ENCODE measurements at places on chromosomes 5 and 9. TPM values are rescaled to one million over a fixed set of nuclear protein-coding genes. Genes with fewer than 3 reads are reported as not detected.

Gene IRGM
- not detected for total RNA-seq

Gene MARCHF3
- 4.0 TPM for total RNA-seq

Gene OLFML2A
- 63.6 TPM for total RNA-seq

Gene PCDHGB3
- total RNA-seq: 0.52 TPM

Gene ZNF618
- 2.9 TPM for total RNA-seq

Gene ZNF879
- 1.4 TPM for total RNA-seq

Gene SH3TC2
- 1.8 TPM for total RNA-seq

Gene ZNF883
- not detected for total RNA-seq

Gene EMB
- 23.4 TPM for total RNA-seq

Gene GLRA1
- not detected for total RNA-seq

Gene SNCB
- total RNA-seq: 0.10 TPM

Gene BTF3
- 1,343 TPM for total RNA-seq

Gene CTSV
- total RNA-seq: 2.2 TPM

Gene TXNDC8
- not detected for total RNA-seq

Gene PPIP5K2
- 64.9 TPM for total RNA-seq

DNA sequence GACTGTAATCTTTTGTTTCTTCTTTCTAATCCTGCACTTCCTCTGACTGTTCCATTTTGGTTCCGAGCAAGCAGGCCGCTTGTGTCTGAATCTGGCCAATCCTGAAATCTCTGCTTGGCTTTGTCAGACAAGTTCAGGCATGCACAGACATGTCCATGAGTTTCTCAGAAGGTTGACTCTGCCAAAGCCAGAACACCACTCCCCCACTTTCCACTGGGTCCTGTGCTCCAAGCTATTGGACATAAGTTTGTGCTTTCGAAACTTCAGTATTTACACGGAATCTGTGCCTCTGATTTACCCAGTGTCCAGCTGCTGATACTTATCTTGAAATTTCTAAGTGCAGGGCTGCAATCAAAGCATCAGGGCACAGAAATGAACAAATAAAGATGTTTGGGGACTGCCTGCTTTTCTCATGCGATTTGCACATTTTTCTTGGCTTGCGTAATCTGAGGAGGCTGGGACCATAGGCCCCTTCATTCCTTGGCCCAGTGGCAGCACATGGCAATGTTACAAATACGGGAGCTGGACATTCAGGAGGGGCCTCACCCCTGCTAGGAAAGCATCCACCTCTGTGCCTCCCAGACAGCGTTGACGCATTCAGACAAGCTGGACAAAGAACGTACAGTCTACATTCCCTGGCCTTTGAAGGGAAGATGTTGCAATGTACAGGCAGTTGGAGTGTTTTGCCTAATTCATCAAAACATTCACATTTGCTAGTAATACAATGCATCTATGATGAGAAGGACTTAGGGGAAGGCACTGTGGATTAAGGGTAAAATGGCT, 209.2 kb upstream of the PAPPA start:
- peak; percentile 97 for DNase-seq

DNA sequence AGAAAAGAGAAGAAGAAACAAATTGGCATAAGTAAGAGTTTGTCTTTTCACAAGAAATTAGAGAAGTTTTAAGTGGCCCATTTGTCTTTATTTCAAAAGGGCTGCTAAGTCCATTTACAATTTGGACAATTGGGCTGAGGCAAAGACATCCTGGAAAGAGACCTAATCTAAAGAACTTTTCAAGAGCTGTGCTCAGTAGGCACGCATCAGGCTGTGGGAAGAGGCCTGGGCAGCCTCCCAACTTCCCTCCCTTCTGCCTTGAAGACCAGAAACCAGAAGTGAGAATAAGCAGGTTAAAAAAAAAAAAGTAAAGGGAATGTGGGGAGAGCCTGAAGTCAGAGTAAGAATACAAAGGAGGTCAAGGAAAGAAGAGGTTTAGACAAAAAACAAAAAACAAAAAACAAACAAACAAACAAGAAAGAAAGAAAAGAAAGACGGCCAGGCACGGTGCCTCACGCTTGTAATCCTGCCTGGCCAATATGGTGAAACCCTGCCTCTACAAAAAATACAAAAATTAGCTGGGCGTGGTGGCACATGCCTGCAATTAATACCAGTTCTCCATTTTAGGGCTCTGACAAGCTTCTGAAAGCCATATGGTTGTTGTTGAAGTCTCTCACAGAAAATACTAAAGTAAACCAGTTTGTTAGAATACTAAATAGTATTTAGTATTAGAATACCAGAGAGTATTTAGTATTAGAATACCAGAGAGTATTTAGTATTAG, 48.0 kb upstream of the CEP78 start:
- no peak for DNase-seq

GRCh38 chr5:177601577-177602457, 1.9 kb downstream of the B4GALT7 start:
- DNase-seq: no peak

- no peak for DNase-seq
Measured at GRCh38 chr9:93674580-93675335, 98.4 kb downstream of the PHF2 start.

GRCh38 chr5:168961681-168962080, 339.3 kb downstream of the SLIT3 start:
- DNase-seq: no peak

DNA sequence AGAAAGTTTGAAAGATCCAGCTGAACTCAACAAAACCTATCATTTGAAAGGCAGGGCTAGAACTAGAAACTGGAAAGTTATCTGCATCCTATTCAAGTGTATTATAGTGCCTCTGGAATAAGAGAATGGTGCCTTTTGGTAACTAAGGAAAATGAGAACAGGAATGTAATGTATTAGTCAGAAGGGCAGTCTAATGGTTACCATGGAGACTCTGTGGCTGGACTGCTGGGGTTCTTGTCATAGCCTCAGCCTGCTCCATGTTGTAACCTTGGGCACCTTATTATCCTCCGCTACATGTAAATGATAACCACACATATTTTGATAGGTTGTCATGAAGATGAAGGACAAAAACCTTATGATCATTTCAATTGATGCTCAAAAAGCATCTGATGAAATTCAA, 24.6 kb upstream of the IFNB1 start:
- DNase-seq: no peak

GRCh38 chr9:93320591-93321219, 130.8 kb upstream of the FAM120A start:
- DNase-seq: no peak

DNA sequence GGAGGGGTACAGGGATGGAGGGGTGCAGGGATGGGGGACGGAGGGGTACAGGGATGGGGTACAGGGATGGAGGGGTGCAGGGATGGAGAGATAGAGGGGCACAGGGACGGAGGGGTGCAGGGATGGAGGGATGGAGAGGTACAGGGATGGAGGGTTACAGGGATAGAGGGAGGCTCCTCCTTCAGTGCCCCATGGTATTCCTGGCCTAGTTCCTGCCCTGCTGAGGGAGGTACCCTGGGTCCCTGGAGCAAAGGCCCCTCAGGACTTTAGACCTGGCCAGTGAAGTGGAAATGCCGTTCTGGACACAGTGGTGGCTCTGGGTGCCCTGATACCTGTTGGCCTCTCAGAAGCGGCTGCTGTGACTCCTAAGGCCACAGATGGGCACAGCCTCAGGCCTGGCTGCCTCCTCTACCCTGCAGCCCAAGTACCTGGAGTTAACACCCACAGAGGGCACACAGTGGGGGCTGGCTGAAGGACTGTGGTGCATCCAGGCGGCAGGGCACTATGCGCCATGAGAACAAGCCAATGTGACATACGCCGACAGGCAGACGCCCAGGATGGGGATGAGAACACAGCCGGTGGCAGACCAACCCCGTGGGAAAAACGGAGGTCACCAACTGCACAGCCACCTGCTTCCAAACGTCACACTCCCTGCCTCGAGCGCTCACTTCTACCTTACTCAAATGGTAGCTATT, 8.4 kb downstream of the PTGES2 start:
- no peak for DNase-seq

DNA sequence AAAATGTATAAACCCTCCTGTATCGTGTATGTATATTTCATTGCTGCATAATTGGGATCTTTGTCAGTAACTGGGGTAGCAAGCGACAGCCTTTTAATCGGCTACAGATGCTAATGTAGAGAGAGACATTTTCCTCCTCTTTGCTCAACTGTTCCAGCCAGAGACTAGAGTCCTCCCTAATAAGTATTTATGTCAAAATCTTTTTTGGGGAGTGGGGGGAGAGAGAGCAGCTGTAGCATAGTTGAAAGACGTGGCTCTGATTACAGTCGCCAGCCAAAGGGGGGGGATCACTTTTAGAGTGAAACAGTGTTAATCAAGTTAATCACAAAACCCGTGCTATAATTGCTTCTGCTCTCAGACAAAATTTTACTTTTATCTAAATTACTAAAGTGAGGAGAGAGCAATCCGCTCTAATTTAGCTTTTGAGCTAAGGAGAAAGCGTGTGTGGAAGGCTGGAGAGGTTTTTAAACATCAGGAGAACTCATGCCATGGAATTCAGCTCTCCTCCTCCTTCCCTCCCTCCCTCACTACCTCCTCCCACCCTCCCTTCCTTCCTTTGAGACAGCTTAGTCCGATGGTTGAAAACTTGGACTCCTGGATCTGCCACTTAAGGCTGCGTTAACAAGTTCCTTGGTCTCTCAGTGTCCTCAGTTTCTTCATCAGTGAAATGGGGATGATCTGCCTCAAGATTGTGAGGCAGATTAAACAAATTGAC, 87.3 kb upstream of the ZNF618 start:
- no peak for DNase-seq

GRCh38 chr5:178424810-178425177, 165.4 kb downstream of the COL23A1 start:
- no peak for DNase-seq

DNA sequence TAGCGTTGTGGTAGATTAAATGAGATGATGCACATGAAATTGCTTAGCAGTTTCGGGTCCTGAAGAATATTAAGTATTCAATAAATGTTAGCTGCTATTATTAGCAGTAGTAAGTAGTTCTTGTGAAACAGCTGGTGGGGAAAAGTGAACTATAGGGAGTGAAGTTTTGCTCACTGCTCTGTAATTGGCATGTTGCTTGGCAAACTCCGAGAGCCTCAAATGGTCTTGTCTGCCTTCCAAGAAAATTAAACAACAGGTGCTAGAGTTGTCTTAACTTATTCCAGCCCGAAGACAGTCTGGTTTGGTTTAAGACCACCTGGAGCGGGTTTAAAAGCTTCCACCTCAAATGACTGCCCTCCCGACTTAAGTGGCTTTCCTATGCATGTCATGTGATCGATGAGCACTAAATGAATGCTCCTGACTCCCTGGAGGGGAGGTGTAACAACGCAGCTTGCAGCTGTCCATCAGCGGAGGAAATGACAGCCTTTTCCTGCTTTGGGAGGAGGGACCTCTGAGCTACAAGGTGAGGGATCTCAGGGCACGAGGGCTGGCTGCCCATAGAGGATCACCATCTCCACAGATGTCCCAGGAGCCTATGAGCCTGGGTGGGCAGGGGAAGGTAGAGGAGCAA, 202.9 kb upstream of the PANK3 start:
- DNase-seq: no peak

DNA sequence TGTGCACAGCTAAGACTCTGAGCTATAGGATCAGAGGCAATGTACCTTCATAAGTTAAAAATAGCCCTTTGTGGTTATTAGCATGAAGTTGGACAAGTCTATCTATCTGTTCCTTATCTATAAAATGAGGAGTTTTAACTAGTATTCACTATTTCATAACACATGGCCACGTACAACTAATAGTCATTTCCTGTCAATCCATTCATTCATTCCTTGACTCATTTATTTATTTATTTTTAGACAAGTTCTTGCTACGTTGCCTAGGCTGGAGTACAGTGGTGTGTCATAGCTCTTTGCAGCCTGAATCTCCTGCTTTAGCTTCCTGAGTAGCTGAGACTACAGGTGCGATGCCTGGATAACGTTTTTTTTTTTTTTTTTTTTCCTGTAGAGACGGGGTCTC, 92.1 kb downstream of the NR3C1 start:
- DNase-seq: no peak

- DNase-seq: no peak
Measured at GRCh38 chr9:131366761-131367401, 27.0 kb upstream of the PRRC2B start.

GRCh38 chr5:149810856-149811255, 80.7 kb downstream of the PPARGC1B start:
- no peak for DNase-seq

DNA sequence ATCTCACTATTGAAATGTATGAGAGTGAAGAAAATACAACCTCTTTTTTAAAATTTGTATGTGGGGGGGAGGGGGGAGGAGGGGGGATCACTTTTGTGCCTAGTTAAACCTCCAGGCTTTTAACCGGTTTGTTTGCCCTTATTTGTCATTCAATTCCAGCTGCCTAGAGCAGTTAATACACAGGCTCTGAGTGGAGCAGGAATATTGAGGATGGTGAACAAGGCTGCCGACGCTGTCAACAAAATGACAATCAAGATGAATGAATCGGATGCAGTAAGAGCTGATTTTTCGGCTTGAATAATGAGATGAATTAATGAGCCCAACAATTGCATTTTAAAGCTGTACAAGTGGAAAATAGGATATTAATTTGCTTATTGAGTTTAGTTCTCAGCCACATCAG, 28.7 kb upstream of the SNX24 start:
- no peak for DNase-seq

DNA sequence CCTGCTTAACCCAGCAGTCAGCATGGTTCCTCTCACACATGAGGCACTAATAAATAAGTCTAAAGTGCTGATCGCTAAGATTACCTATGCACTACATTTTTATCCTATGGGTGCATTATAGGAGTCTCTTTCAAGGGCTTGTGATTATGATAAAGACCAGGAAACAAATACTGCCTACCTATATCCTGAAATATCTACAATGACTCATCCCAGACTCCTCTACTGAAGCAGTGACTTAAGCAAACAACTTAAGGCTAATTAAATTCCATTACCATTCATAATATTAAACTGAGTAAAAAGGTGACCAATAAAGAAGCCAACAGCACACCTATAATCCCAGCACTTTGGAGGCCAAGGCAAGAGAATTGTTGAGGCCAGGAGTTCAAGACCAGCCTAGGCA, 338.4 kb downstream of the DNAH5 start:
- no peak for DNase-seq

- peak; percentile 58 for DNase-seq
Measured at GRCh38 chr9:132575005-132575609, 7.3 kb upstream of the BARHL1 start.

- no peak for DNase-seq
Measured at GRCh38 chr5:56350011-56350596, 117.0 kb upstream of the ANKRD55 start.

DNA sequence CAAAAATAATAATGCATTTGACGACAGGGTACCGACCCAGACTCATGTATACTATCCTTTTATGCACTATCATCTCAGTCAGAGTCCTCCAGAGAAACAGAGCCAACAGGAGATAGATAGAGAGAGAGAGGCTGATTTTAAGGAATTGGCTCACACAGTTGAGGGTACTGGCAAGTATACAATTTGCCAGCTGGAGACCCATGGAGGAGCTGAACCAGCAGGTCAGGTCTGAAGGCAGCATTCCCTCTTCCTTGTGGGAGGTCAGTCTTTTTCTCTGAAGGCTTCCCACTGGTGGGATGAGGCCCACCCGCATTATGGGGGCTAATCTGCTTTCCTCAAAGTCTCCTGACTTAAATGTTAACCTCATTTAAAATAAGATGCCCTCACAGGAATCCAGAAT, 17.3 kb upstream of the MED10 start:
- no peak for DNase-seq
